M059J (cell line): ENCODE measurements at places on chromosomes 2 and 18. TPM values are rescaled to one million over a fixed set of nuclear protein-coding genes. Genes with fewer than 3 reads are reported as not detected.

GDF7 gene
- 0.05 TPM in 1 of 2 replicates, not detected in the other for total RNA-seq

TRIM43 gene
- total RNA-seq = not detected in 2 replicates

ALKAL2 gene
- total RNA-seq = not detected in 2 replicates

RNF125 gene
- total RNA-seq = 0.07 TPM in 1 of 2 replicates, not detected in the other

CROCC2 gene
- total RNA-seq = not detected in 2 replicates

BCL2 gene
- total RNA-seq = 0.07 TPM in 1 of 2 replicates, not detected in the other

CXCR4 gene
- 0.12 TPM in 1 of 2 replicates, not detected in the other for total RNA-seq
